ENCODE measurements at places on chromosomes 6 and 20. TPM values are rescaled to one million over a fixed set of nuclear protein-coding genes. Genes with fewer than 3 reads are reported as not detected.

The PIM1 gene
- 22.8 TPM for total RNA-seq

The BCL2L1 gene
- total RNA-seq = 42.6 TPM

The PRPH2 gene
- total RNA-seq = 5.0 TPM

The POPDC3 gene
- total RNA-seq = not detected

The MAN1A1 gene
- 24.0 TPM for total RNA-seq

The EBF4 gene
- total RNA-seq = 10.5 TPM

DNA sequence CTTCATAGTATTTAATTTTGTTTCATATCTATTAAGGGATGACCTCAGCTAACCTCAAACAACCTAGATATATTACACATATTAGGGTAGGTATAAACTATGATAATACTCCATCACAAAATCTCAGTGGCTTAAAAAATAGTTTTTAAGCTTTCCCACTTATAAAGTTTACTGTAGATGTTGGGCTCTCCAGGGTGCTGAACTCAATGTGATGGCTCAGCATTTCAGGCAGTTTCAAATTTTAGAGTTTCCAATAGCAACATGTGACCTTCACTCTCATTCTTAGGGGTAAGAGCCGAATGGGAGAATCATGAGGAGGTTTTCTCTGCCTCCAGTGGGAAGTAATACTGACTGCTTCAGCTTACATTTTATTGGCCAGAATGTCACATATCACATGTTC is 357.3 kb downstream of the MEI4 start:
- no peak for DNase-seq

- no peak for DNase-seq
These were observed 35.9 kb downstream of the MAPK14 start for GRCh38 chr6:36063318-36064060.

GRCh38 chr6:6751619-6752023 is 163.1 kb downstream of the LY86 start:
- no peak for DNase-seq

DNA sequence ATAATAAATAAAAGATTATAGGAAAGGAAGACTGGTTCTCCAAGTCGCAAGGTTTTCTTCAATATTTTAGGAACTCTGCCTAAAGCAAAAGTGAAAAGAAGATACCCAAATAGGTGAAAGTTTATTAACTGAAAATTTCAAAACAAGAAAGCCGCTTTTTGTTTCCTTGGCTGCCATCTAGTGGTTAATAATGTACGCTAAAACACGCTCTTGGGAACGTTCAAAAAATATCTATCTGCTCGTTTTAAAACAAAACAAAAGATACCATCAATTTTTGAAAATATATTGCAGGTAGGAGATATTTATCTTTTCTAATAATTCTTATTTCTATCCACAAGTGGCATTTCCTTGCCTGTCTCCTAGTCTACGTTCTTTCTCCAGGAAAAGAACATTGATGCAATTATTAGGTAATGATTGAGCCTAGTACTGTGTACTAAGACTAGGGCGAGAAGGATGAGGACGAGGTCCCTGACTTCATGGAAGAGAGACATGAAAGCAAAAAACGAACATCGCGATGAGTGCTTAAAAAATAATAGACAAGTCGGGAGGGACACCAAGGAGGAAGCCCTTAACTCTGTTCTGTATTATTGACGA is 97.2 kb downstream of the SPTLC3 start:
- no peak for DNase-seq

- no peak for DNase-seq
These were observed 61.1 kb downstream of the ZBTB2 start for GRCh38 chr6:151330130-151330696.

- no peak for DNase-seq
These were observed 187.6 kb downstream of the EPM2A start for GRCh38 chr6:145547594-145548335.

- no peak for DNase-seq
These were observed 123.0 kb downstream of the DTNBP1 start for GRCh38 chr6:15539722-15540270.

DNA sequence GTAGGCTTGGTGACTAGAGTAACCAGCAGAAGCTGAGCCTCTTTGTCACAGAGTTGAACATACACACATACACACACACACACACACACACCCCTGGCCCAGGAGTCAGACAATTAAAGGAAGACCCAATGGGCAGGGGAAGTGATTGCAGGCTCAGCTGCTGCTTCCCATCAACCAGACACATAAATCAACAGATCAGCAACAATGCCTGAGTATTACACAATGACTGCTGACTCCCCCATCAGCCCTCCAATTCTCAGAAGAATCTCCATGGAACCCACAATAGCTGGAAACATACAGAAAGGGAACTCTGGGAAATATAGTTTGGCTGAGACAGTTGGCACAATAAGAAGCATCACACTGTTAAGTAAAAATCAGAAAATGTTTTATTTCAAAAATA is 270.4 kb upstream of the PLCB4 start:
- no peak for DNase-seq

DNA sequence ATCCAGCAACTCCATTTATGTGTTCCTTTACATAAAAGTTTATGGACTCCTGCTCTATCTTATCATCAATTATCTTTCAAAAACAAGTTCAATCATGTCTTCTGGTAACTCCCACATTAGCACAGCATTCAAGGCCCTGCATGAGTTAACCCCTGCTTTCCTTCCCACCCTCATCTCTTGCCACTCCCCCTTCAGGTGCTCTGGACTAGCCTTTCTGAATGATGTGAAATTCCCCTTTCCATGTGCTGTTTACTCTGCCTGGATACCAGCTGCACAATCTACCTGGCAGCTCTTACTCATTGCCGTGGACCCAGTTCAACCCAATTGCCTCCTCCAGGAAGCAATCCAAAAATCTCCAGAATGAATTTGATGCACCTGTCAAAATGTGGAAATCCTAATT is 11.9 kb downstream of the ADGRF4 start:
- no peak for DNase-seq
